ENCODE measurements at places on chromosomes 12 and 14.

DNA sequence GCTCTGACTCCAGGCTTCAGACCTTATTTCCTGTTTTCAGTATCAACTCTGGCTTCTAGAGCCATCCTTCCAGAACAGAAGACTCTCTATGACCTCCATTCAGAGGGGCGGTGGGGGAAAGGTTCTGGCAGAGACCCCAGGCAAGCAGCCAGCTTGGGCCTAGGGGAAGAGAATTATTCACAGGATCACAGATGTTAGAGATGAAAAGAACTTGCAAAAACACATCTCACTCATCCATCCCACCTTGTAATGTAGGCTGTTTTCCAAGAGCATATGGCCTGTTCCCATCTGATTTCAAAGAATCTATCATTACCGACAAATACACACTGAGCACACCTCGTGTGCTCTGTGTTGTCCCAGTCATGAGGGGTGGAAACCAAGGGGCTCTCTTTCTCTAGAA is 131.9 kb downstream of the GRIN2B start:
- DNase-seq, result no peak

GRCh38 chr12:66247741-66248140 is 54.6 kb upstream of the HELB start:
- no peak for DNase-seq

DNA sequence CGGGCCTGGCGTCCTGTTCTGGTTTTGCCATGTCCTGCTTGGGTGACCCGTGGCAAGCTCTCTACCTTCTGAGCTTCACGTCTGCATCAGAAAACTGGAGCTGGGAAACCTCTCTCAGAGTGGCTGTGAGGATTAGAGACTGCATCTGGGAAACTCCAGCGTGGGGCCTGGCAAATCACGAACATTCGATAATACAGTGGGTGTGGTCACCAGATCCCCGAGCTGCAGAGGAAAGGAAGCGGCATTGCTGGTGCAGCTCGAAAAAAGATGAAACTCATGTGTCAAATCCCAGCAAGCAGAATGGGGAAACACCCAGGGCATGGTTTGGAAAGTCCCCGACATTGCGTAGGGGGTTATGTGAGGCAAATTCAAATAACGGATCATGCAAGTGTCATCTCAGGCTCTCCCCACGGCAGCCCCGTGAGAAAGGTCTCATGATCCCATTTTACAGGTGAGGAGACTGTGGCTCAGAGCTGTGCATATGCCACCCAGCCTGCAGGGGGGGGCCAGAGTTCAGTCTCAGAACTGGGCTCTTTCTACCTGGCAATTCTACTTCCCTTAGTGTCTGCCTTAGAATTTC is 98.1 kb upstream of the VRK1 start:
- DNase-seq, result no peak

- no peak for DNase-seq
These were observed 20.3 kb upstream of the C14orf180 start for GRCh38 chr14:104559028-104559803.

DNA sequence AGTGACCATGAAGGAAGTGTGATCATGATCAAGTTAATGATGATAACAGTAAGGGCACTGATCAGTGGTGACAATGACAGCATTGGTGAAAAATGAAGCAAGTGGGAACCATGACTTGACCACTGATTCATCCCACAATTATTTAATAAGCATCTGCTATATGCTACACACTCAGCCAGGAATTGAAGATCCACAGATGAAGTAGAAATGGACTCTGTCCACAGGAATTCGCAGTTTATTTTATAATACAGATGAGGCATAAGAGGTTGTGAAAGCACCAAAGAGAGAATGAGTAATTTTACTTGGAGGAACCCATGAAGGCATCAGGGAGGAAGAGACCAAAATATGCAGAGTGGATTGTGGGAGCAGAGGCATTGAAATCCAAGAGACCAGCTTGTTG is 33.8 kb upstream of the SMUG1 start:
- DNase-seq, result no peak

DNA sequence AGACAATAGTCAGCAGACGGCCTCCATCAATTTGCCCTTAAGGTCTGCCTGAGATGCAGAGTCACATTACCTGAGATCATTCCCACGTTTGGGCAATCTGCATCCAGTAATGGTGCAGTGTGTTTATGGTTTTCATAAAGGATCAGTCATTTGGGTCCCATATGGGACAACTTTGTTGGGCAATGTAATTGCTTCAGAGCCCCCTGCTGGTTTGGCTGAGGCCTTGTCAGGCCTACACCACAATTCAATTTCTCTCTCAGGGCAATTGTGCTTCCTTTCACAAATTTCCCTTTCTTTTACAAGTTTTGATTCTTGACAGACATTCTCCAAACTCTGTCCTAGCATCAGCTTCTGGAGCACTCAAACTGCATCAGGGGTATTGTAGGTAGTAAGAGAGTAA is 191.2 kb upstream of the SSTR1 start:
- no peak for DNase-seq

- no peak for DNase-seq
These were observed 21.3 kb upstream of the RIN3 start for GRCh38 chr14:92492258-92492657.

GRCh38 chr12:52354200-52354599 is 13.1 kb downstream of the KRT85 start:
- no peak for DNase-seq

DNA sequence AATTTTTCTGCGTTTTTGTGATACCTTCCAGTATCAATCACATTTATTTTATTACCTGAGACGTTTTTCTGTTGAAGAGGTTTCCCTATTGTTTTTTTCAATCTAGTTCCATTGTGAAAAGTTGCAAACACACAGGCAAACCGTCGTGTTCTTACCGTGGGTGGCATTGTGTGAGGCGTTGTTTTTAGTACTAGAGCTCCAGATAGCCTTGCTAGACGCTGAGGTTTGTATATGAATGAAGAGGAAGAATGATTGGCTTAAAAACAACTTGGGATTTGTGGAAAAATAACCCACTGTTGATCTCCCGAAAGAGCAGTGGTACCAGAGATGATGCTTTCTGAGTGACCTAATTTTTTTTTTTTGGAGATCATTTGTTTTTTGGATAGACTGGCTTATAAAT is 1.0 kb downstream of the SOCS4 start:
- DNase-seq, result no peak

GRCh38 chr14:95055318-95055717 is 102.0 kb downstream of the DICER1 start:
- no peak for DNase-seq

GRCh38 chr12:9906873-9907272 is 25.3 kb downstream of the CLEC2A start:
- DNase-seq, result no peak

DNA sequence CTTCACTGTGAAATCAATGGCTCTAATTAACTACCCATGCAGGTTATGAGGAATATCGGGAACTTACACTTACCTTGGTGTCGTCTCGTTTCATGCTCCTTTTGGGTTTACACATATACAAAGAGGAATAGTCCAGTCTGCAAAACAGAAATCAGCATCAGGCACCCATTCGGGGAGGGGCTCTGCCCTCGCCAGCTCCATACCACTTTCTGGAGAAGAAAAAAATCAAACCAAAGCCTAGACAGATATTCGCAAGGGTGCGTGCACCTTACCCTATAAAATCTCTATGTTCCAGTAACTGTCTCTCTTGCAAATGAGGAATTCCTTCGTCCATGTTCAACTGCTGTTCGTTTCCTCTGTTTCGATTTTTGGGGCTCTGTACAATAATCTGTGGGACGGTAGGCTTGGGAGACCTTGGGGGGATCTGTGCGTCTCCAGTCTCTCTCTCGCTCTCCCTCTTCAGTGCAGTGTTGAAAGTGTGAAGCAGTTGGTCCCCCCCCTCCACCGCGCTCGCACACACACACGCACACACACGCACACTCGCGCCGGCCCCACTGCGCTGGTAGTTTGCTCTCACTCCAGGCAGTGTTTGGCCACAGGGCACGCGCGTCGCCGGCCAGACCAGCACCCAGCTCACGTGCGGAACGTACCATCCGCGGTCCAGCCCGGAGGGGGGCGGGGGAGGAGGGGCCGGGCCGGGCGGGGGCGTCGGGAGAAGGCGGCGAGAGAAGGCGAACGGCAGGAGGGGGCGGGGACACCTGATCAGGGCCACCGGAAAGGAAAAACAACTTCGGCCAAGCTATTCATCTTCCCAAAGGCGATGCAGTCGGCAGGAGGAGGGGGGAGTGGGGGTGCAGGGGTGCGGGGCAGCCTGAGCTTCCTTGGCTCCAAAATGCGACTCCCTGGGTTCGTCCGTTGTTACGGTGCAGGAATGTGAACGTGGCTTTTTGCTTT is at the start of gene BHLHE41:
Gene BHLHE41, minus strand, starts transcription at position 592 of the 954 bp plus-strand sequence. Its CDS starts 258 bp downstream, at position 334.
- DNase-seq, result no peak

- no peak for DNase-seq
These were observed 152.2 kb downstream of the ETV6 start for GRCh38 chr12:11801643-11802042.

DNA sequence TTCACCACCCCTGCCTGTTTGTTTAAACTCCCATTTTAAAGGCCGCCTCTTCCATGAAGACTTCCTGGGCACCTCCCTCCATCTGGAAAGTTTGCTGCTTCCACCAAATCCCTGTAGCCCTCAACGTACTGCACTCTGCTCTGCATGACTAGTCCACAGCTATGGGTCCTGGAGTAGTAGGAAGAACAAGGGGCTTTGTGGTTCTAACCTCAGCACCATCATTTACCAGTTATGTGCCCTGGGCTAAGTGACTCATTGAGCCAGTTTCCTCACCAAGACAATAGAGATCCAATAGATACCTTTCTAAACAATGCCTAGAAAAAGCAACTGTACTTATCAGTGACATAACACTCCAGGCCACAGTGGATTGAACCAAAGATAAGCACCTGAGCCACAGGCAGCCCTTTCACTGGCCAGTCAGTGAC is 8.5 kb upstream of the LTBP2 start:
- no peak for DNase-seq

- no peak for DNase-seq
These were observed 116.3 kb upstream of the VASH1 start for GRCh38 chr14:76644855-76645518.

- no peak for DNase-seq
These were observed 978.4 kb downstream of the BCL11B start for GRCh38 chr14:98293576-98293975.

DNA sequence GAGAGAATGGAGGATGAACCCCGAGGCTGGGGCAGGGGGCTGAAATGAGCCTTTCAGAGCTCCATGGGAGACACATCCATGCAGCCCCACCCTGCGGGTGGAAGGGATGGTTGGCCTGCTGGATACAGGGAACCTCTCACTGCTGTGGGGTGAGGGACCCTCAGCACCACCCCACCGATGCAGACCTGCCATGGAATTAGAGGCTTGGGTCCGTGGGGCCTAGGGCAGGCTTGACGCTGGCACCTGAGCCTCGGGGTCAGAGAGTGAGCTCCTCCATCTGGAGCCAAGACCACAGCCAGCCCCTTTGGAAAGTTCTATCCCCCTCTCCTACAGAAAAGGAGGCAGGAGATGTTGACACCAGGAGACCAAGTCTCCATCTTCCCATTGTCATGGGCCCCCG is 7.4 kb upstream of the KRT74 start:
- no peak for DNase-seq

GRCh38 chr12:4379405-4379804 is at the start of gene FGF23:
Gene FGF23, minus strand, starts transcription at chr12:4379712. Its CDS starts 130 bp downstream, at chr12:4379582.
- DNase-seq, result no peak

DNA sequence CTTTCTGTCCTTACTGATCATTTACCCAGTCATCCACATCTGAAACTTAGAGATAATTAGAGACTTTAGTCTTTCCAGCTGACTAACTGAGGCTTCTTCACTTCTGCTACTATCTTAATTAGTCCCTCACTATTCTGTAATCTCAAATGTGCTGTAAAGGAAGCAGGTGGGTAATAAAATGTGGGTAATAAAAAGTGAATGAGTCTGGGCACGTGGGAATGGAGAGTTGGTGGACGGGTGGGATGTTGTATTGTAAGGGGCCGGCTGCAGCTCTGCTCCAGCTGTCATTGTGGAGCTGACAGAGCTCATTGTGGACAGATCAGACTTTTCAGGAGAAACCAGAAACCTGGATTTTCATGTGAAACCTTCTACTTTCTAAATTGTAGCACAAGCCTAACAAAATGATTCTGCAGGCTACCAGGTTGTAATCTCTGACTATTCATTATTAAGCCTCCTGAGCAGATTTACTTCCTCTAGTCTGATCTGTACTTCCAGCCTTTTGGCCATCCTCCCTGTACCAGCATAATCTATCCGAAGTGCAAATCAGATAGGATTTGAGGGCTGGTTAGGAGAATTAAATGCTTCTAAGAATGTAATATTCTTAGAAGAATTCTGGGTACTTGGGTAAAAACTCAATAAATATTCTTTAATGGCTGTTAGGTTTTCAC is 42.0 kb upstream of the BMAL2 start:
- no peak for DNase-seq

DNA sequence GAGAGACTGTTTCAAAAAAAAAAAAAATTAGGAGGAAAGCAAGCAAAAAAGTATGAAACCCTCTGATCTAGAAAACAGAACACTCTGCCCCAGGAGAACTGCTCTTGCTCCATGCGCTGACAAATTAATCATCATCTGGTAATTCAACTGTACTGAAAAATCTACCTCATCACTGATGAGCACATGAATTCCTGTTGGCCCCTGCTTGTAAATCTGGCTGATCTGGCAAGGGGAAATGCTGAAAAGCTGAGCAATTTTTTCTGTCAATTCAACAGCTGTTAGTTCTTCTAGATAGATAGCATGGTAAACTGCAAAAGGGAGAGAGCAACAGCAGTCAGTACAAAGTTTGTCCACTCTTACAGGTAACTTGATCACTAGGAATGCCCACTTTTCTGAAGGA is 15.2 kb upstream of the CSRNP2 start:
- DNase-seq, result no peak

GRCh38 chr14:75826599-75826998 is 155.2 kb downstream of the TGFB3 start:
- no peak for DNase-seq

DNA sequence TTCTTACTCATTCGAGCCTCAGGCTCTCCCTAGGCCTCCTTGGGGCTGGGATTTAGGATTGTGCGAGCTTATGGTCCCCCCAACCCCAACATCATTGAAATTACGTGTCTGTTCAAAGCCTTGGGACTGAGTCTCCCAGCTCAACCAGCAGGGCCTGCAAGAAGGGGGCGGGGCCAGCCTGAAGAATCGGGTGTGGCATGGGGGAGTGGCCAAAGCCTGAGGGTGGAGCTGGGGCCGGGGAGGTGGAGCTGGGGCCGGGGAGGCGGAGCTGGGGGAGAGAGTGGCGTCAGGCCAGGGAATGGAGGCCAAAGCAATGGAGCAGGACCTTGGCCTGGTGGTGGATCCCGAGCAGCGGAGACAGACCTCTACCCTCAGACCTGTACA is 24.3 kb upstream of the HSPB8 start:
- no peak for DNase-seq

GRCh38 chr14:55448141-55448614 is 7.8 kb upstream of the TBPL2 start:
- DNase-seq, result peak; percentile 43

DNA sequence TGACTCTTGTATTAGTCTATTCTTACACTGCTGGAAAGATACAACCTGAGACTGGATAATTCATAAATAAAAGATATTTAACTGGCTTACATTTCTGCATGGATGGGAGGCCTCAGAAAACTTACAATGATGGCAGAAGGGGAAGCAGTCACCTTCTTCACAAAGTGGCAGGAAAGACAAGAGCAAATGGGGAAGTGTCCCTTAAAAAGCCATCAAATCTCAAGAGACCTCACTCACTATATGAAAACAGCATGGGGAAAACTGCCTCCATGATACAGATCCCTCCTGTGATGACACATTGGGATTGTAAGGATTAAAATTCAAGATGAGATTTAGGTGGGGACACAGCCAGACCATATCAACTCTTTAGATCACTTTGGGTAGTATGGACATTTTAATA is 83.7 kb downstream of the TMTC3 start:
- DNase-seq, result no peak

Data from stimulated activated CD8-positive, alpha-beta memory T cell treated with anti-CD3 and anti-CD28 coated beads, Interleukin-2, amount 100 ng/mL, for 48 hours (primary cell).